ENCODE measurements at places on chromosomes 2 and 18. TPM values are rescaled to one million over a fixed set of nuclear protein-coding genes. Genes with fewer than 3 reads are reported as not detected.
A peak's percentile ranks its signal among the peaks of the same experiment; 100 is the strongest.

Gene IL1A
- not detected for polyA plus RNA-seq

Gene MAPK4
- polyA plus RNA-seq: 0.92 TPM

Gene CNGA3
- 0.22 TPM for polyA plus RNA-seq

Gene ANKRD30B
- polyA plus RNA-seq: not detected

Gene PHLPP1
- polyA plus RNA-seq: 5.3 TPM

Gene BUB1
- polyA plus RNA-seq: 0.81 TPM

Gene SGPP2
- polyA plus RNA-seq: 19.1 TPM

Gene LCT
- 47.2 TPM for polyA plus RNA-seq

Gene CFAP65
- polyA plus RNA-seq: not detected

DNA sequence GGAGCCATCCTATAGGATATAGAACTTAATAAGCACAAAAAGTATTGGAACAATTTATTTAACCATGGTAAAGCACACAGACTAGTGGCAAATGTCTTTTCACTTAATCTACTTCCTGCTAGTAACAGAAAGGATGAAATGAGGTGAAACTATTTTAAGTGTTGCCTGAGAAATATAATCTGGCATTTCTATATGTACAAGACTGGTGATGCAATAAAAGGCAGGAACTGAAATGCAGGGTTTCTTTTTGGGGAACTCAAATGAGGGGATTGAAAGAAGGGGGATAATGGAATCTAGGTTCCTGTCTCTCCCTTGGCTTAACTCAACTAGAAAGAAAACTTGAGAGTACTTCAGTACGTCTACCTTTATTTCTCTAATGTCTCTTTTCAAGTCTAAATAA is 122.3 kb downstream of the MEMO1 start:
- peaks cover 2% of the 10 kb centered on the region for H3K36me3 ChIP-seq
- no peak overlapping the region for H3K27ac ChIP-seq
- no peaks in the 10 kb centered on the region for H3K27me3 ChIP-seq
- H3K4me3 ChIP-seq: no peak overlapping the region

DNA sequence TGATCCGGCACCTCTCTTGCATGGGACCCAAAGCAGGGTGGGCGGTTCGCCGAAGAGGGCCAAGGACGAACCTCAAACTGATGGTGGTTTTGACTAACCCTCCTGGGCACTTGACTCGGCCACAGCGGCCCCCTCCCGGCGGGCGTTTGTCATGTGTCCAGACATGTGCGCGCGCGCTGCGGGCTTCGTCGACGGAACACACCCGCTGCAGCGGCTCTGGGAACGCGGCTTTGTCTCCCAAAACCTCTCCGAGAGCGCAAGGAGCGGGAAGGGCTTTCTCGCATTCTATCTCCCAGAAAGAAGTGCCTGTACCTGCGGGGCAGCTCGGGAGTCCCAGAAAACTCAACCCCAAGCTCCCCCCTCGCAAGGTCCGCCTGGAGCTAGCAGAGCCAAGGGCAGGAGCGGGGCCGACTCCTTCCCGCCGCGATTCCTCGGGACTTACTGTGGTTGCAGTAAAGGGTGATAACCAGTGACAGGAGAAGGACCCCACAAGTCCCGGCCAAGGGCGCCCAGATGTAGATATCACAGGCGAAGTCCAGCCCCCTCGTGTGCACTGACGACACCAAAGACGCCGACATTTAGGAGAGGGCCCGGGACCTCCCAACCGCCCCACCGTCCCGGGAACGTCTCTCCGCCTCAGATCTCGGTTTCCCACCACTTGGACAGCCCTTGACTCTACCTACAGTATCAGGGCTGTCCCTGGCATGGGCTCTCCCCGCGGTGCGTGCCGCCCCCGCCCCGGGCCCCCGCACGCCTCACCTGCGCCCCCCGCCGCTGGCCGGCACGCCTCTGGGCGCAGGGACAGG is 1.6 kb downstream of the CD8A start:
- H3K4me3 ChIP-seq: peak overlapping the region; percentile 55
- no peaks in the 10 kb centered on the region for H3K36me3 ChIP-seq
- peaks cover 13% of the 10 kb centered on the region for H3K27me3 ChIP-seq
- H3K4me1 ChIP-seq: peaks cover 15% of the 10 kb centered on the region

DNA sequence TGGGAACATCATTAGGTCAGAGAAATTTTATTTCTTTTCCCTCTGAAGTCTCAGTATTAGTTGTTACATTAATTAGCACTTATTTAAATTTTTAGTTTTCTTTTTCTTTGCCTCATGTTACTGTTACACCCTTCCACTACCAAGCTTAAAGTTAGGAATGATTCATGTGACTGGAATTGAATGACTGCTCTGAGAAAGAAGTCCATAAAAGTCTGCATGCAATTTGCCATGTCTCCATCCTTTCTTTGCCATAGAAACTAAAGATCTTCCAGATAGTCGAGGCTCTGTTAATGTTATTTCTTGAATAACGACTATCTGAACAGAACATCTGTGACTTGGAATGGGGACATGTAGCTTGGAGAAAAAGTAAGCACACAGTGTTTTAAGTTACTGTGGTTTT is 1269.8 kb upstream of the PIK3C3 start:
- no peak for DNase-seq
- H3K36me3 ChIP-seq: no peaks in the 10 kb centered on the region
- H3K4me1 ChIP-seq: no peaks in the 10 kb centered on the region
- H3K27me3 ChIP-seq: no peaks in the 10 kb centered on the region

- no peak overlapping the region for H3K27ac ChIP-seq
- no peak for DNase-seq
- H3K36me3 ChIP-seq: no peaks in the 10 kb centered on the region
- H3K4me3 ChIP-seq: no peak overlapping the region
- no peaks in the 10 kb centered on the region for H3K27me3 ChIP-seq
- H3K4me1 ChIP-seq: no peaks in the 10 kb centered on the region
Observed at GRCh38 chr2:163644238-163644637, 91.6 kb downstream of the FIGN start.

GRCh38 chr18:58128381-58129374 is 84.7 kb downstream of the NEDD4L start:
- H3K36me3 ChIP-seq: no peaks in the 10 kb centered on the region
- DNase-seq: peak; percentile 92
- no peaks in the 10 kb centered on the region for H3K27me3 ChIP-seq
- H3K4me1 ChIP-seq: peaks cover 2% of the 10 kb centered on the region
- no peak overlapping the region for H3K4me3 ChIP-seq

- DNase-seq: no peak
- H3K36me3 ChIP-seq: no peaks in the 10 kb centered on the region
- no peak overlapping the region for H3K27ac ChIP-seq
Observed at GRCh38 chr18:13793819-13794218, 30.1 kb upstream of the MC5R start.

DNA sequence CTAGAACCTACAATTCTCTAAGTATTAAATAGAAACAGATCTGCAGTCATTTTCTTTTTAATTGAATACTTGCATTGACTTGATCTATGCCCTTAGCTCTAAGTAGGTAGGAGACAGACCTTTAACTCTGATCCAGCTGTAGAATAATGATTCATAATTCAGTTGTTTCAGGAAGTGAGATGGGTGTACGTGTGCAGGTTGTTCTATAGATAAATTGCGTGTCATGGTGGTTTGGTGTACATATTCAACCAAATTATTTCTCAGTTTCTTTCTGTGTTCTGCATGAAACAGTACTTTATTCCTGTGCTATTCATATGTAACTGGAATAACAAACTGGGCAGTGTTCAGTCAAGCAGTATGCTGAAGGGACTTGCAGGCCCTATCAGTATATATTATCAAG is 34.3 kb upstream of the CD226 start:
- no peaks in the 10 kb centered on the region for H3K4me1 ChIP-seq
- no peak for DNase-seq
- no peaks in the 10 kb centered on the region for H3K36me3 ChIP-seq
- H3K27me3 ChIP-seq: no peaks in the 10 kb centered on the region
- H3K4me3 ChIP-seq: no peak overlapping the region

DNA sequence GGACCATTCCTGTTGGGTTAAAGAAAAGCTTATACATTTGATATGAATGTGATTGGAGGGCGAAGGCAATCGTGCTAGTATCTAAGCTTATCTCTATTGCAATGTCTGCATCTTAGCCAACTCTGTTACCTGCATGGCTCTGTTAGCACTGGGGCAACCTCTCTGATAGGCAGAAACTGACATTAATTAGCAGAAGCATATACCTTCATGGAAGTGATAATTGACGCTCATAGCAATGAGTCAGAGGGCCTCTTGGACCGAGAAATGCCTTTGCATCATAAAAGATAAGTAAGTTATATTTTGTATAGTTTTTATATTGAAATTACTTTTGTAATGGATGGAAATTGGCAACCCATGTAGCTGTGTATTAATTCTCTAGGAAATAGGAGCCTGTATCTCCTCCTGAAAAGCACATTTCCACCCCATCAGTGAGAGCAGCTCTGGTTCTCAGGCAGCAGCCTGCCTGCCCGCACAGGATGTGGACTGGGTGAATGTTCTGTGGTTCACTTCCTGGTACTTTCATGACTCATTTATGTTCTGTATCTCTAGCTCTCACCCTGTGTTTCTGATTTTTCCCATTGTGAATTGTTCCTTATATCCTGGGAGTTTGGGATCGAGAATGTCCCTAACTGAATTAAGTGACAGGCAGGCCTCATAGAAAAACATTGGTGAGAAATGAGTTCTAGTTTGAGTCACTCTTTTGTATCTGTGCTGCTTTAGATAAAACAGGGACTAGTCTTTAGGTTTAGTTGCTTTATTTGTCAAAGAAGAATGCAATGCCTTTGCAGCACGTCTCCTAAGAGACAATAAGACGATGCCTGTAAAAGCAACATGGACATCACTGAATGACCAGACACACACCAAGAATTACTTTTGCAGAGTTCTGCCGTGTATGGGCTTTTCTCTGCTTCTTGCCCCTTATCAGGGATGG is 344.9 kb downstream of the DCDC2C start:
- no peak overlapping the region for H3K27ac ChIP-seq
- peak; percentile 29 for DNase-seq
- H3K27me3 ChIP-seq: no peaks in the 10 kb centered on the region
- no peaks in the 10 kb centered on the region for H3K36me3 ChIP-seq
- H3K4me1 ChIP-seq: no peaks in the 10 kb centered on the region
- no peak overlapping the region for H3K4me3 ChIP-seq

DNA sequence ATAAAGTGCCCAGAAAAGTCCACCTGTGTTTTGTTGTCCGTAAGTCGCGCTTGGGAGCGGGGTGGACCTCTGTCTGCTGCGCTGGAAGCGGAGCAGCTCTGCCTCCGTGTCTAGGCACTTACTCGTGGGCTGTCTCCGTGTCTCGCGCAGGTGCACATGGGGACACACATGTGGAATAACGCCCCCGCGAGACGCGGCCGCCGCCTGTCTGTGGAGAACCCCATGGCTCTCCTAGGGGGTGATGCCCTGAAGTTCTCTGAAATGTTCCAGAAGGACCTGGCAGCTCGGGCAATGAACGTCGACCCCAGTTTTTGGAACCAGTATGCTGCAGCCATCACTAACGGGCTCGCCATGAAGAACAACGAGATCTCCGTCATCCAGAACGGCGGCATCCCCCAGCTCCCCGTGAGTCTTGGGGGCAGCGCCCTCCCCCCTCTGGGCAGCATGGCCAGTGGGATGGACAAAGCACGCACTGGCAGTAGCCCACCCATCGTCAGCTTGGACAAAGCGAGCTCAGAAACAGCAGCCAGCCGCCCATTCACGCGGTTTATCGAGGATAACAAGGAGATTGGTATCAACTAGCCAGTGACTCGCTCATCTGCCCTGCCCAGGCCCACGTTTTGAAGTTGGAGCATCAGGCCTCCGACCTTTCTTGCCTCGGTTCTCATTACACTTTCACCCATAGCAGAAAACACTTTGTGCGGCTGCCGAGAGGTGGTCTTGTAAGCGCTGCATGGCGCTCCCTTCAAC is 17.3 kb downstream of the SALL3 start:
- DNase-seq: no peak
- peaks cover 4% of the 10 kb centered on the region for H3K27me3 ChIP-seq
- no peaks in the 10 kb centered on the region for H3K4me1 ChIP-seq
- no peak overlapping the region for H3K27ac ChIP-seq

GRCh38 chr2:36831185-36831584 is 134.7 kb downstream of the VIT start:
- no peaks in the 10 kb centered on the region for H3K27me3 ChIP-seq
- H3K4me3 ChIP-seq: no peak overlapping the region
- H3K36me3 ChIP-seq: no peaks in the 10 kb centered on the region
- H3K27ac ChIP-seq: no peak overlapping the region
- H3K4me1 ChIP-seq: no peaks in the 10 kb centered on the region

DNA sequence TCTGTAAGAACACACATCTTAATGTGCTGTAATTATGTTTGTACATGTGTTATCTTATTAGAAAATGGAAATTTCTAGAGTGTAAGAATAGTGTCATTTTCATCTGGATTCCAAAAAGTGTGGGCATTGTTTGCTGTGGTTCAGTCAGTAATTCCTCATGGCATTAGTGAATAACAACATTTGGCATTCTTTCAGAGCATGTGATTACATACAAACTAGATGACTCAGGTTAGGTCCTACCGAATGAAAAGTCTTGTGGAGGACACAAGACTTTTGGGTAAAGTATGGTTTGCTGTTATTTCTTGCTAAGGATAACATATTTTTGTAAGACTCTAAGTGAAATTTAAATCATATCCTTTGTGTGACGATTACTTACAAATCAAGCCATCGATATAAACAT is 593.1 kb upstream of the NRXN1 start:
- no peaks in the 10 kb centered on the region for H3K27me3 ChIP-seq
- no peak overlapping the region for H3K27ac ChIP-seq
- no peaks in the 10 kb centered on the region for H3K4me1 ChIP-seq
- no peaks in the 10 kb centered on the region for H3K36me3 ChIP-seq

DNA sequence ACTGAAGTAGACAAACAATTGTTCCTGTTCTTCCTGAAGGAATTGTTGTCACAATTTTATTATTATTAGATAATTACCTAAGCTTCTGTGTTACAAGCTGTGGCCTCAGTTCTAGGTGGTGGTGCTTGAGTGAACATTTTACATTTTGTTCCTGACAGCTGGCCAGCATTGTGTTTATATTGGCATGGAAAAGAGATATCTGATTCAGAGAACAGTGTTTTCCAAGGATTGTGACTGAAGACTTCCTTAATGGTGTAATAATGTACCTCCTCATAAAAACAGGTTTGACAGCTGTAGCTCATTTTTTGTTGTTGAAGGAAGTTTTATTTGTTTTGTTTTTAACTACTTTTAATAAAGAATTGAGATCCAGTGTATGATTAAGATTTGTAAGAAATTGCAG is 95.2 kb downstream of the EPB41L5 start:
- H3K27ac ChIP-seq: no peak overlapping the region
- peak; percentile 61 for DNase-seq
- no peaks in the 10 kb centered on the region for H3K27me3 ChIP-seq
- no peak overlapping the region for H3K4me3 ChIP-seq

- H3K4me3 ChIP-seq: no peak overlapping the region
- no peak overlapping the region for H3K27ac ChIP-seq
- H3K36me3 ChIP-seq: no peaks in the 10 kb centered on the region
- no peaks in the 10 kb centered on the region for H3K27me3 ChIP-seq
- no peaks in the 10 kb centered on the region for H3K4me1 ChIP-seq
Observed at GRCh38 chr2:45722477-45722876, 71.0 kb downstream of the PRKCE start.

- no peak for DNase-seq
- H3K4me3 ChIP-seq: no peak overlapping the region
- H3K27me3 ChIP-seq: no peaks in the 10 kb centered on the region
Observed at GRCh38 chr18:32011193-32011592, 7.4 kb upstream of the RNF125 start.

Measured in small intestine (tissue), 16 donors.